RPMI8226 (cell line): ENCODE measurements at places on chromosomes 1 and 21.
A peak's percentile ranks its signal among the peaks of the same experiment; 100 is the strongest.

- peak; percentile 35 for DNase-seq
These were observed 3.0 kb downstream of the OLFML3 start for GRCh38 chr1:113981962-113982931.

- DNase-seq: peak; percentile 76
These were observed 30.1 kb downstream of the ABCG1 start for GRCh38 chr21:42248783-42249597.

DNA sequence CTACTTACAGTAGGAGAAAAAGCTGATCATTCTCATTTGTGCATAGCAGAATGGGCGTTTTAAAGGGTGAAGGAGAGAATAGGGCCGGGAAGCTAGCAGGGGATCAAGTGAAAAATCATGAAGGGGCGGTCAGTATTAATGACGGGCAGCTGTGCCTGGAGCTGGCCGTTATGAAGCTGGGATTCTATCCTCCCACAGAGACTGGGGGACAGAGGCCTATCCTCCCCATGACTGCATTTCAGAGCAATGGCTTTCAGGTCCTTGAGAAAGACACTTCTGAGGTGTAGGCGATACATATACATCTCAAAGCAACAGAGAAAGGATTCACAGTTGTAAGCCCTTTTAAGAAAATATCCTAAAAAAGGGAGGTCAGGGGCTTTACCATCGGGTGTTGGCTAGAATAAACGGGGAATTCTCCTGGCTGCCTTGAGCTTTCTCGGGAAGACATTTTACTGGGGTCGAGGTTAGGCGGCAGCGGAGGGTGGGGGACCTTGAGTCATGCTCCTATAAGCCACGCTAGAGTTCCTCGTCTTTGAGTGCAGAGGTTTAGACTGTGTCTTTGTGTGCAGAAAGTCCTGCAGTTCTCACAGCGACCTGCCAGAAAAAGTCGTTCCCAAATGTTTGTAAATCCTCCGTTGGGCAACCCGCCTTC lies 559 bp upstream of the MTARC2 start:
- no peak for DNase-seq

DNA sequence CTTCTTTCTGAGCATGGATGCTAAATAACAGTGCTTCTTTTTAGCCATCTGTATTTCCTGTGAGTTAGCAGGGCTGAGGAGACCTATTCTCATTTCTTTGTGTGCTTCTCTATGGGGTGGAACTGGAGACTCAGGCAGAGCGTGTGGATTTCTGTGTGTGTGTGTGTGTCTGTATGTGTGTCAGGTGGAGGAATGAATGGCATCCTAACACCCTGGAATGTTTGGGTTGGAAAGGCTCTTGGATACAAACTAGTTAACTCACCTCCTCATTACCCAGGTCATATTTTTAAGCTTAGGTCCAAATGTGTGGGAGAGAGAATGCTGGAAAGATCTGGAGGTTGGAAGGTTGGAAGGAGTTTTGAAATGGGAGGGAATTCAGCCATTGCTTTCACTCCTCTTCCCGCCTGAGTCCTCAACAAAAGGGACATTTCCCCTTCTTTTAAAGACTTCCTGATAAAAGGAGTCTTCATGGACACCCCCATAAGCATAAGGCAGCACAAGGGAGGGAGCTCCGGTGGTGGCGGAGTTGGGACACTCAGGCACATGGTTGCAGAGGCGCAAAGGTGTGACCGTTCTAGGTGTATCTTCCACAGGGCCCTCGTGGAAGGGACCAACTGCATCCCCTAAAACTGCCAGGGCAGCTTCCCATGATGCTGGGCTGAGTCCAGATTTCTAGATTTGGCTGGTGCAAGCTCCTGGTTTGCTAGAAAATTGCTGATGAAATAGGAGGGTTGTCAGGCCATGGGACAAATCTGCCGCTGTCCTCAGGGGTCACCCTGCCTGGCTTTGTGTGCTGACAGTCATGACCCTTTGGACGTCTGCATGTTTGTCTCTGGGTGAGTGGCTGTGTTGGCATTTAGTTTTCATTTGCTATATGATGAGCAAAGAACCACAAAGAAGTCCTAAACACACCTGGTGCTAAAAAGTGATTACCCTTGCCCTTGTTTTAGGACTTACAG lies 37.6 kb downstream of the MTARC1 start:
- no peak for DNase-seq

DNA sequence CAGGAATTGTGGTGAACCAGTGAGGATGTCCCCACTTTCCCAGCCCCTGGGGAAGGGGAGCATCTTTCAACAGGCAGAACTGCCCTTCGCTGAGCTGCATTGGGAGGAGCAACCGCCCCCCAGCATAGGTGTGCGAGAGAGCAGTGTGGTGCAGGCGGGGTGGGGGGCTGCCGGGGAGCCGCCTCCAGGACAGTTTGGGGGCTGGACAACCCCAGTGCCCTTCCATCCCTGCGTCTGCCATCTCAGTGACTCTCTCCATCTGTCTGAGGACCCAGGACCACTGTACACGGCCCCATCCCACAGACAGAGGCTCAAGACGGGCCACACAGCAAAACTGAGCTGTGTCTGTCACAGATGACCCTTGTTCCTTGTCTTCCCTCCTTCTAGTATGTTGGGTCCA lies 14.2 kb downstream of the PODN start:
- DNase-seq: no peak
